ENCODE measurements at places on chromosomes 3 and 15. TPM values are rescaled to one million over a fixed set of nuclear protein-coding genes. Genes with fewer than 3 reads are reported as not detected.

GRCh38 chr3:64262574-64263114, 37.4 kb upstream of the PRICKLE2 start:
- no peak for DNase-seq

DNA sequence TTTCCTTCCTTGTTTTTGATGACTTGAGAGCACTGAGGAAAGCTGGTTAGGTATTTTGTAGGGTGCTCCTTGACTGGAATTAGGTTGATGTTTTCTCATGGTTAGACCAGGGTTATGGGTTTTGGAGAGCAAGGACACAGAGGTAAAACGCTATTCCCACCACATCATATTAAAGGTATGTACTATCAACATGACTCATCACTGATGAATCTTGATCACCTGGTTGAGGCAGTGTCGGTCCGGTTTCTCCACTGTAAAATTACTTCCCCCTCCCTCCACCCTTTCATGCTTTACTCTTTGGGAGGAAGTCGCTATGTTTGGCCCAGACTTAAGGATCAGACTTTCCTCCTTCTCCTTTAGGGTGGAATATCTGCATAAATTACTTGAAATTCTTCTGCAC, 201.6 kb downstream of the EDEM1 start:
- no peak for DNase-seq

DNA sequence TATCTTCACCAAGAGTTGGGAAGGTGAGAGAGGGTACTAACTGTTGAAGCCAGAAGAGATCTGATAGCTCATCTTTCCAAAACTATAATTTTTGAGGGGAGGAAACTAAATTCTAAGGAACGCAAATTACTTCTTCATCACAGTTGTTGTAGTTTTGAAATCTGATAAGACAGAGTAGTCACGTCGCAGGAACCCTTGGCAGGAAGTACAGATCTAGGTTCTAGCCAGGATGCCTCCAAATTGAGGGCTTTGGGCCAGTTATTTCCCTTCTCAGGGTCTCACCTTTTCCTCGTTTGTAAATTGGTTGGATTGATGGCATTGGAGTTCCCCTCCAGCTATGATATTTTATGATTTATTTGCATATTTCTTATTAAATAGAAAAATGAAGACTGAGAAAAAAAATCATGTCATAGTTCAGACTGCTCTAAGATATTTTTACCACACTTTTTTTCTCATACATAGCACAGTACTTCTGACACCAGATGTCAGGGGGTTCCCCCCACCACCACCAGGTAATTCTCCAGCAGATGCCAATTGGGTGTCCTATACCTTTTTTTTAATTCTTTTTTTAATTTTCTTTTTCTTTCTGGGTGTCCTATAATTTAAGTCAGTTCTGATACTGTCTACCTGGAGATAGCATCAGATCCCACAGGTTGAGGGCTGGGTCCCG, 32.3 kb upstream of the APH1B start:
- DNase-seq, result peak; percentile 11

DNA sequence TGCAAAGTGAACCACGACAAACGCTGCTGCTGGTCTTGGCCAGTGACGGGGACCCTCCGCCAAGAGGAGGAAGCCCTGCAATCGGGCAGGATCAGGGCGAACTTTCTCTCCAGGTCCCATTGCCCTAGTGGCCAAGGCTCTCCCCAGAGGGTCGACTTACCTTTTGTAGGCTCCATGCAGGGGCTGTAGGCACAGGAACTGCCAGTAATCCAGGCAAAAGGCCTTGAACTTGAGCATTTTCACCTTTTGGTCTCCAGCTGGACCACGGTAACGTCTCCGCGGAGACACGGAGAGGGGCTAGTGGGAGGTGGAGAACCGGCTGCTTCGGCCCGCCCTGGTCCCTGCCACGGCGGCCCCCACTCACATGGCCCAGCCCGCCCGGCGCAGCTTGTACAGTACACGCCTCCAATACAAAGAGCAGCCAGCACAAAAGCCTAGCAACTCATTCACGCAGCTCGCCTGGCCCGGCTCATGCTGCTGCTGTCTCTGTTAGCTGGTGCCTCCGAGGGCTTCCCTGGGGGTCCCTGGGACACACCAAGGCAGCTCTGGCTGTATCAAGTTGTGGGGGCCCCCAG, 31.0 kb downstream of the IQSEC1 start:
- no peak for DNase-seq

Gene PEAK1
- total RNA-seq, result 128 TPM

Gene LRTM1
- total RNA-seq, result not detected

- peak; percentile 85 for DNase-seq
These were observed 45.0 kb upstream of the FGF12 start for GRCh38 chr3:192772240-192772894.

Gene PIGX
- 26.8 TPM for total RNA-seq

DNA sequence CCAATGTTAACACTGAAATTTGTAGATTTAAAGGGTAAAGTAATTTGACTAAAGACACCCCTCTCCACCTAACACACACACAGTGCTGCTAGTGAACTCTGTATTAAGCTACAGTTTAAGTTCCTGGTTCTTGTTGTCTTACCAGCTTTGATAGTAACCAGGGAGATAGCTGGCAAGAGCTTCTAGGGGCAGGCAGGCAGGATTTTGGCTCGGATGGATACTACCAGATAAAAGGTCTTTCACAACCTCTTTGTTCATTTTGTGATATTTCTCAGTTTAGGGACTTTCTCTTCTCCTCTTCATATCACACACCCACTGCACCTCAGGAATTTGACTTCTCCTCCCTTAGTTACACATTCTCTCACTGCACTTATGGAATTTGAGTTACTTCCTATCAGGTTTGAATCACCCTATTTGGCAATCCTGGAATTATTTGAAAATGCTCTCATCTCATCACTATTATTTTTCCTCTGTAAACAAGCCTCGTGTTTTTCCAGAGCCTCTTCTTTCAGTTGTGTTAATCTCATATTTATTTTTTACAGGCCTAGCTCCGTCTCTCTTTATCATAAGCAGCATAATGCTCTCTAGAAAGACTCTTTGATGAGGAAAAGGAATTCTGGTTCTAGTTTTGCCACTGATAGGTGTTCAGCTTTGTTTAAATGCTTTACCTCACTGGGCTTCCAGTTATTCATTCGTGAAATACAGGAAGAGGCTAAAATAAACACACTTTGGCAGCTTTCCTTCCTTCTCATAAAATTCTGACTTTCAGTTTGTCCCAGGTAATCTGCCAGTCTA, 23.0 kb upstream of the CLDN1 start:
- DNase-seq, result peak; percentile 75

DNA sequence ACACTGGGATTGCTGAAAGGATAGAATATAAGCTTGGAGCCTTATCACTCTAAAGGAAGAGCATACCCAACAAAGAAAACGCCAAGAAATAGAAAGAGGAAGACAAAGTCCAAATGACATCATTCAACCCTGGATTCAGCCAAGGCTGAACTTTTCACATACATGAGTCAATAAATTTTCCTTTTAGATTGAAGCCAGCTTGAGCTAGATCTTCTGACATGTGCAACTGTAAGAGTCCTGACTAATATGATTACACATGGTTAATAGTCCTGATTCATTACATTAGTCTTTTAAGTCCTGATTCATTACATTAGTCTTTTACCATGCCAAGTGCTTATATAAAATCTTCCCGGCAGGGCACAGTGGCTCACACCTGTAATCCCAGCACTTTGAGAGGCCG, 13.6 kb upstream of the DENND6A start:
- peak; percentile 84 for DNase-seq

GRCh38 chr3:171710359-171710758, 99.9 kb downstream of the PLD1 start:
- DNase-seq, result no peak

- DNase-seq, result no peak
These were observed 25.0 kb upstream of the SCN10A start for GRCh38 chr3:38840987-38841386.

DNA sequence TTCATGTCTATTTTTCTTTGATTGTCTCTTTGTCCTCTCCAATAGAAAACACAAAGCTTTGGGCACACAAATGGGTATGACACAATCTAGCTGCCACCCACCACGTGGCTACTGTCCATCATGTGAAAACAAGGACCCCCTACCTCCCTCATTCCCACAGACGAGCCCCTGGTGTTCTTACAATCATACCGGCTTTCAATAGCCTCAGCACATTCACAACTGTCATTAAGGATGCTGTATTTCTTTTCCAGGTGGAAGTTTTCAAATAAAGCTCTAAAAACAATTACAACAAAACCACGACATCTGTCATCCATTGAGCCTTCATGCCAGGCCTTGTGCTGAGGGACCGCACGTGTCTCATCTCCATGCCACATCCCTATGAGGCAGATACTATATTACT, 552.6 kb upstream of the ADAMTS9 start:
- no peak for DNase-seq

GRCh38 chr3:156509189-156510174, 45.4 kb downstream of the SSR3 start:
- DNase-seq, result no peak

Data from osteoblast (primary cell).